Pulmonary artery endothelial cell (primary cell): ENCODE measurements at places on chromosomes 3 and 15.

- no peak for DNase-seq
These were observed 1.0 kb upstream of the THUMPD3 start for GRCh38 chr3:9361691-9362388.

DNA sequence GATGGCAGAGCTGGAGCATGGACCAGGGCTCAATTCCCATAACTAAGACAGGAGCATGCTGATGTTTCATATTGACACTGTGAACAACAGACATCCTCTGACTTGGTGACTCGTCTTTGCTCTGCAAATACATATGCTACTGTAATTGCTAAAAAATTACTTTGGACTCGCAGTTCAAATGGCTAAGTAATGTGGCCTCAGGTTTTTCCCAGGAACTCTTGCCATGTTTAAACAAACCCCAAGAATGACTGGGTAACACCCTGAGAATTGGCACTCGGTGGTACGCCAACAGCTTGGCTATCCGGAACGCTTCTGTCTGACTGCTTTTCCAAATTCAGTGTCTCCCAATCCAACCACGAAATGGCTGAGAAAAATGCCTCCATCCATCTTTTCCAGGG is 456.7 kb upstream of the THBS1 start:
- DNase-seq = no peak

- DNase-seq = no peak
These were observed 80.7 kb upstream of the ZNF280D start for GRCh38 chr15:56813995-56814394.

DNA sequence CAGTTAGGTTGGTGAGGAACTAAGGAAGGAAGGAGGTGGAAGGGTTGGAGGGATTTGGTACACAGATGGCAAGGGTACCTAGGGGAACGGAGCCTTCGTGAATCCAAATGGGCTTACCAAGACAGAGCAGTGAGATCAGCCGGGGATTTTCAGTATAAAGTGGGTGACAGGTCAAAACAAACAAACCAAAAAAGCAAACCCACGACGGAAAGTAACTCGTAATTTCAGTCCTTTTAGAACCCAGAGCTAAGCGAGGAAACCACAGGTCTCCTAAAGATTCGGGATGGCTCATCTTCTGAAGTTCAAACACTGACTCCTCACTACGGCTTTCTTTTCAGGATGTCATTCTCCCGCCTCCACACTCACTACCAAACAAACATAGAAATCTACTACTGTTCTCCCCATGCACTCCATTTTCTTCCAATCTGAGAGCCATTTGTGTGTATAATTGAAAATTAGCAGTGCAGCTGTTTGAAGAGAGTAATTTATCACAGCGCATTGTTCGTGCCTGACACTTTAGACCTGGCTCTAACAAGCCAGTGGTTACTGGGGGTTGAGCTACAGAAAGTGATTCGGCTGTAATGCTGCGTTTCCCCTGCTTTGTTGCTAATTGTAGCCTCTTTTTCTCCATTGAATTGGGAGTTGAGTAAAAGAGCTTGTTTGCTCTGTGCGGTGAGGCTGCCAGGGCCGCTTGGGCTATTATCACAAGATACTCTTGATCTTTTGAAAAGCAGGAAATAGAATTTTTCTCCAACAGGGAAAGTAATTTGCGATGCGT is 64.7 kb upstream of the CCDC39 start:
- DNase-seq = no peak
